Esophagus squamous epithelium (tissue), 5 donors: ENCODE measurements at places on chromosomes 11 and 22. TPM values are rescaled to one million over a fixed set of nuclear protein-coding genes. Genes with fewer than 3 reads are reported as not detected.

GRCh38 chr11:1727096-1727690, 23.2 kb downstream of the IFITM10 start:
- no peak for DNase-seq

DNA sequence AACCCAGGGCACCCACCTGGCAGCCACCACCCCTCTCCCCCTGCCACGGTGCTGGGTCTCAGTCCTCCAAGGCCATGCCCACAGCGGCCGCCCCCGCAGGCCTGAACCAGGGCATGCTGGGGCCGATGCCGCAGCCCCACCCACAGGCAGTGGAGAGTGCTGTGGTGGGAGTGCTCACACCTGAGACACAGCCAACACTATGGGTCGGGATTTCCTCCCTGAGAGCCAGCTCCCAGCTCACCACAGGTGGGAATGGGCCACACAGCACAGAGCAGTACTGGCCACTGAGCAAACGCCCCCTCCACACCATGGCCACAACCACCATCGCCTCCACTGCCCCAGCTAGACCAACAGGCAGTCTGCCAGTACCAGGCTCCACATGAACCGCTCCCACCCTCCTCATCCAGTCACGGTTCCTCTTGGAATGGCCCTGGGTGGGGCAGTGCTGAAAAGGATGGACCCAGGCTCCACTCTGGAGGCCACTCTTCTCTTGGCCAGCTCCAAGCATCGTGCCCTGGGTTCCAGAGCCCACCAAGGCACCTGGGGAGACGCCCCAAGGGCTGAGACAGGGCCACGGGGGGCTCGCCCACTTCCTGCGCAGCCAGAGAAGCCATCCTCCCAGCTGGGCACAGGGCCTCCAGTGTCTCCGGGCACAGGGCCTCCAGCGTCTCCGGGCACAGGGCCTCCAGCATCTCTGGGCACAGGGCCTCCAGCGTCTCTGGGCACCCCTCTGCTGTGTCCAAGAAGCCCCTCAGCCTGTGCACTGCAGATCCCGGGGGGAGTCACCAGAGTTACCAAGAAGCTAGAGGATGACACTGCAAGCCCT, 14.2 kb downstream of the MOB2 start:
- DNase-seq, result no peak

GRCh38 chr11:130613396-130613795, 165.0 kb downstream of the ADAMTS15 start:
- no peak for DNase-seq

- DNase-seq, result no peak
Observed at GRCh38 chr11:121842192-121842585, 273.8 kb downstream of the BLID start.

Gene POTEH
- total RNA-seq, result not detected

DNA sequence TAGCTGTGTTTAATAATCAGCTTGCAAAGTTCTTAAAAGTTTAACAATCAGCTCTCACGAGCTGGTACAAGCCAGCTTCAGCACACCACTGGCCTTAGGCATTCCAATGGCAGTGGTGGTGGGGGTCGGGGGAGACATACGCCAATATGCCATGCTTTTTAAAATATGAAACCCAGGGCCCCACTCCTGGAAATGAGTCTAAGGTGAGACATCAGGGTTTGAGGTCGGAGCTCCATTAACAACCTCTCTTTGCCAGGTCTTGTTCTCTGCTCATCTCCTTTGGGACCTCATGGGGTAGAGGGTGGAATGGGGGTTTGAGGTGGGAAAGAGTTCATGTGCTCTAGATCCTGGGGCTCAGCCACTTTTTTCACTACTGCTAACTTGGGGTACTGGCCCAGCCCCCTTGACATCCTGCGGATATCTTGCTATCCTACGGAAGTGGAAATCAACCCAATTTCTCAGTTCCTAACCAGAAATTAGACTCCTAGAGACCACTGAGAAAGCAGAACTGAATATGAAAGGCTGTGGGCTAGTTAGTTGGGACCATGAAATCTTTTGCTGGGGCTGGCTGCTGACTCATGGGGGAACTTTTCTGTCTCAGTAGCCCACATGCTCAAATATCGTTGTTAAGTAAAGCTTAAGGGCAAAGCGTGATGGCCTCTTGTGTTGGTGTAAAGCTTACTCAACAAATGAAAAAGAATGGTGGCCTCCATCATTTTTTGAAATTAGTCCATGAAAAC, 90.1 kb downstream of the PDHX start:
- DNase-seq, result no peak

Gene ARRB1
- total RNA-seq, result 19.2 TPM

GRCh38 chr11:34303028-34303570, 54.7 kb downstream of the ABTB2 start:
- DNase-seq, result no peak

- no peak for DNase-seq
Observed at GRCh38 chr11:1832920-1833295, 1.9 kb upstream of the SYT8 start.

DNA sequence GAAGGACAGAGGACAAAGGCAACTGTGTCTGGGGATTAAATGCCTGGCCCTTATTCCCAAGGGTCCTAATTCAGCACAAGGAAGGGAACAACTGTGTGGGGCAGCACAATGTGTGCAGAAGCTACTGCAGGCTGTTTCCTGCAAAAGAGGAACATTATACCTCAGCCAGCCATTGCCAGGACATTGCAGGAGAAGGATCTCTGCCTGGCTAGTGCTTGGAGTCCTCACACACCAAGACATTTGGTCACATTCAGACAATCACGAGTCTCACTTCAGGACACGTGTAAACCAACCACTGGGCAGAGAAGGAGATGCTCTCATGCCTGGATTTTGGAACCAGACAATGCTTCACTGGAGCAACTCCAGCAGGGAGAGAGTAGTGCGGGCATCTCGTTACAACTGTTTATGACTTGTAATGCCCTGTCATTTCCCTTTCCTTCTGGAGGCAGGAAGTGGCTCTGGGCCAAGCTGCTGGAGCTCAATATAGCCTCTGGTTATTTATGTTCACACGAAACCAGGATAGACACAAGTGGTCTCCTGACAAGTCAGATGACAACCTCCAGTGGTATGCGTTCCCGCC, 23.9 kb upstream of the ZC3H12C start:
- no peak for DNase-seq

Gene EMID1
- 1.5 TPM for total RNA-seq

Gene SLC37A2
- 27.4 TPM for total RNA-seq

Gene DDI1
- not detected for total RNA-seq

DNA sequence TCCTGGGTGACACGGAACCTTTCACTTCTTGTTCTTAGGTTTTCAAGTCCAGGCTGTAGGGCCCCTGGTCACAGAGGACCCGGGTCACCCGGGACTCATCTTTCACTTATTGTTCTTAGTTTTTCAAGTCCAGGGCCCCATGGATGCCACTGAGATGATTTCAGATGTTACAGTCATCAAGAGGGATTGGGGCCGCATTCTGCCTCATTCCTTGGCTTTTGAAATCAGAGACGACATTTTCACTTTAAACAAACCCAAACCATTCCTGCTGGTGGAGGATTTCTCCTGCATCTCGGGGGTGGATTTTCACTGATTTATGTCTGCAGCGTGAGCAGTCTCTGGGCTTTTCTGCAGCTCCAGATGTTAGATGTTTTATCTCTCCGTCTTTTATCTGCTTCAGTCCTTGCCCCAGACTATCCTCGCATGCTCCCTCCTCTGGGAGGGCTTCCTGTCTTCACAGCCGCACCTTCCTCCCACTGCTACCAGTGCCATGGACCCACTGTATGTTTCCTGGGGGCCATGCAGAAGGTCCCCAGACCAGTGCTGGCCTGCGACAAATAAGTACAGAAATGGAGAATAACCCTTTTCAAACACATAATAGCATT, 27.4 kb downstream of the FBLN1 start:
- DNase-seq, result no peak

- DNase-seq, result no peak
Observed at GRCh38 chr11:86117001-86117711, 48.3 kb upstream of the PICALM start.

DNA sequence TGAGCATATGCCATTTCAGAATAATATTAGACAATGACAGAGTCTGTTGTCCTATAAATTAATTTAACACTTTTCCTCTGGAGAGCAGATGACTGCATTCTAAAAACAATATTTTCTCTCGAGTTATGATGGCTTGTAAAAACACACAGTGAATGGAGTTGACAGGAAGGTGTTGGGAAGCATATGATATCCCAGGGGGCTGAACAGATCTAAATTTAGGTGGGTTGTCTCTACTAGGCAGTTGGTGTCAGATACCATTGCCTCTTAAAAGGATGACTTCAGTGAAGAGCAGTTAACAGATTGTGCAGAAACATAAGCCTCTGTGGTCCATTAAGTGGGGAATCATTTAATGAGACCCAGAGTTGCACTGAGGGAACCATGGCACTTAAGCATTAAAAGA, 30.7 kb downstream of the SVIP start:
- no peak for DNase-seq

Gene MMP8
- not detected for total RNA-seq
